NCI-H187 treated with DMSO at 0.1 percent for 48 hours (cell line): ENCODE measurements at places on chromosomes 12 and 14.

GRCh38 chr14:93925374-93925895 lies 1.7 kb upstream of the FAM181A start:
- DNase-seq = no peak

DNA sequence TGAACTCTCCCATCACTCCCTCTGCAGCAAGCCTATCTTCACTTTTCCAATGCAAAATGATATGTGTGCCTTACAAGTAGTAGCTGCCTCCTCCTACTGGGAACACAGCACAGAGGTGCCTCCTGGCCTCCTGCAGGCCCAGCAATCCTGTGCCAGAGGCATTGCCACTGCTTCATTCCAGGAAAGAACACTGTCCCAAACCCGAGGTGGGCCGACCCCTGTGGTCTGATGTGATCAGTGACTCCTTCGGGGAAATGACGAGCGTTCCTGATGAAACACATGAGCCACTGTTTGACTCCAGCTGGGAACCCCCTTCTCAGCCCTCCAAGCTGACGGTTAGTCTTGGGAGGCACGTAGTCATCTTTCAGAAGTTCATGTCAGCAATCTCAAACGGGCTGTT lies 19.5 kb downstream of the PSMC1 start:
- no peak for DNase-seq

DNA sequence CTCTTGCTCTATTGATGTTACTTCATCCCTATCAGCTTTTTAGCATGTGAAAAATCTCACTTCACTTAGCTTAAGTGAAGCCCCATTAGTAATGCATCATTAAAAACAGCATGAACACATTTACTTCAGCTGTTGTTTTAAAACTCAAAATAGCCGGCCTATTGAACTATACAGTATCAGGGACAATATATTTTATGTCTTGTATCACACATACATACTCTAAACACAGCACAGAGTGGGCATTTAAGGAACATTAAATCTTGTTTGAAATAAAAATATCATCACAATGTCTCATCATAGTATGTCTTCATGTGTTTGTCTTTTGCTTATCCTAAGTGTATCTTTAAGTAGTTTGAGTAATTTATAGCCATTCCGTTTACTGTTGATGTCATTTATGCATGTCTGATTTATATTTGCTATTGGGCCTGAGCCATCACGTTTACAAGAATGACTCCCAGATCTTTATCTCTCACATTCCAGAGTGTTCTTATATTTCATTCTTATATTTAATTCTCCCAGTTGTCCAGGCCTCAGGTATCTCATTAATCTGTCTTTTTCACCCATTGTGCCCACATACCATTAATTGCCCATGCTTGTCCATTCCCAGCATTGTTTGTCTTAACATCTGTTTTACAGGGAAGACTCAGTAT lies 57.5 kb downstream of the ARHGAP5 start:
- peak; percentile 83 for DNase-seq

DNA sequence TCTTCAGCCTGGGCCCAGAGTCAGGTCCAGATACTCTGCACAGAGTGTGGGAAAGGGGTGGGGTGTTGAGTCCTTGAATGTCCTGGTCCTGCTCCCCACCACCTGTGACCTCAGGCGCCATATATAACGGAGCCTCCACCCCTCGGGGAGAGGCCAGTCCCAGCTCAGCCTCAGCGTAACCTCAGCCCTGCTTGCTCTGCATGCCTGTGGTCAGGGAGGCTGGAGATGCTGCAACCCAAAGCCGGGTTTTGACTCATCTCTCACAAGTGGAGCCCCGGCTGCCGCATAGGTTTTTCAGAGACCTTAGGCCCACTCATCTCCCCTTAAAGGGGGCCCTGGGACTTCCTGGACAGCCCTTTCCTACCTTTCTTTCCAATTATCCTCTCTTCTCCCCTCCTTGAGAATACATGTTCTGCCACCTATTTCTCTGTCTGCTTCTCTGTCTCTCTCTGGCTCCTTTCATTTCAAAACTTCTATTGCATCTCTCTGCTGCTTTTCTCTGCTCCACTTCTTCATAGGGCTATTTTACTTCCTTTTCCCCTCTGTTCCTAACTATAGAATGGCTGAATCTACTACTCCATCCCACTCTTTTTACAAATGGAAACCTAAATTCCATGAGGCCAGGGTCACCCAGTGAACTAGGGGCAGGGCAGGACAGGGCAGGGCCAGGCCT lies 1.2 kb downstream of the ITGB7 start:
- no peak for DNase-seq

- DNase-seq = no peak
These were observed 487.5 kb downstream of the TMEM121 start for GRCh38 chr14:106013879-106014376.

DNA sequence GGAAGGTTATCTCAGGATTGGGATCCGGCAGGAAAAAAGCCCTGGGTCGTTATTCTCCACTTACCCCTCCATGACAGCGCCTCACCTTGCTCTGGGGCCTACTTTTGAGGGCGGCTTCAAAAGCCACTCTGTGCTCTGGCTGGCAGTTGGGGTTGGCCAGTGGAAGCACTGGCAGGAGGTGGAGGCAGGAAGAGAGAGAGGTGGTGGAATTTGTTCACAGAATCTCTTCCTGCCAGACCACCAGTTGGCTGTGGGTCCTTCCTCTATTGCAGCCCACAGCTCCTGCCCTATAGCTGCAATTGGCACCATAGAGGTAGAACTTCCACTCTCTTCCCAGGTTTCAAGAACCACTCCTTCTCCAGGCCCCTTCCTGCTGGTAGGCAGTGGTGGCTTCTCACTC lies 32.7 kb upstream of the SDR39U1 start:
- no peak for DNase-seq

DNA sequence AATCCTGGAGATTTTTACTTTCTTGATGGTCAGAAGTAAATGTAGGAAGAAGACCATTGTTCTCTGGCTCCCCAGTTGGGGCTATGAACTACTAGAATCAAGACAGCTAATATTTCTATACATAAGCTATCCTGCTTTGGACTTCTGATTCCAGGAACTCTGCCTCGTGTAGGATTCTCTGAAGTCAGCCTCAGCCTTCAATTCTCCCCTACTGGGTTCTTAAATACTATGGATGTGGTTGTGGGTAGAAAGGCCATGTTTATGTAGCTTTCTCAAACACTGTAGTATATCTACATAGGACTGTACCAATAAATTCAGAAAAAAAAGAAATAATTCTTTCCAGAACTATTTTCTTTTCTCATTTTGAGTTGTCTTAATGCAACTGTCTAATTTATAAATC lies 302.5 kb downstream of the ITPR2 start:
- DNase-seq = no peak

- peak; percentile 23 for DNase-seq
These were observed 32.9 kb upstream of the MDM1 start for GRCh38 chr12:68364893-68365725.

- DNase-seq = no peak
These were observed 4.7 kb downstream of the FOS start for GRCh38 chr14:75283162-75283832.
